PC-9 (cell line): ENCODE measurements at places on chromosomes 7 and 10. TPM values are rescaled to one million over a fixed set of nuclear protein-coding genes. Genes with fewer than 3 reads are reported as not detected.

DNA sequence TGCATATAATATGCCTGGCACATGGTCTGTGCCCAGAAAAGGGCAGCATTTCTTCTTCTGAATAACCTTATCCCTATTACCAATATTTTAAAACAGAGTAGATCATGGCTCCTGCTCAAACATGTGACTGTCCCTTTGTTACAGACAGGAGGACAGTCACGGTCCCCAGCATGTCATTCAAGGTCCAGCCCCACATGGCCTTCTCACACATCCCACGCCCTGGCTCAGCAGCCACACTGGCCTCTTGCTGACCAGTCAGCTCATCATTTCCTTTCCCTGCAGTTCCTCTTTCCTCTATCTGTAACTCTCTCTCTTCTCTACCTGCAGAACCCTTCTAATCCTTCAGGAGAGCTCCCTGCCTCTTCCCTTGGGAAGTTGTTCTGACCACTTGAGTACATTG lies 167.8 kb downstream of the CHN2 start:
- no peak for DNase-seq

MARVELD1 gene
- total RNA-seq, result 33.1 and 40.1 TPM in 2 replicates

SEMA3A gene
- 6.1 and 6.3 TPM in 2 replicates for total RNA-seq

ZFAND4 gene
- total RNA-seq, result 3.5 and 4.4 TPM in 2 replicates

GRCh38 chr7:73742338-73742752 lies 3.7 kb upstream of the ABHD11 start:
- DNase-seq, result peak; percentile 87

DNA sequence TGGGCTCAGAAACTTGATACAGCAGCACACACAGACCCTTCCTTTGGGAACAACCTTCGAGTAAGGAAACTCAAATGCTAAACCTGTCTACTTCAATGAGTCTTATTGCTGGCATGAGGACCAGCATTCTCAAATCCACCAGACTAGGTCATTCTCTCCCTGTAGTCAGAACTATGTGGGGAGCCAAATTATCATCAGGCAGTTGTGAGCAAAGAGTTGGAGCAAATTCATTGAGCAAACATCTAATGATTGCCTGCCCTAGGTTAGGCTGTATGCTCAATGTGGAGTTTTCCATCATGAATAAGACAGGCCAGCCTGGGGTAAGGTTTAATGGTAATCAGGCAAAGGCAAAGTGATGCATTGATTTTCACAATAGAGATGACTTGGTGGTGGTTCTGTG lies 3.6 kb downstream of the EPDR1 start:
- DNase-seq, result no peak

GRCh38 chr7:96075510-96076349 lies 246.2 kb downstream of the SLC25A13 start:
- DNase-seq, result no peak

GRCh38 chr10:10584161-10584560 lies 433.5 kb upstream of the CELF2 start:
- no peak for DNase-seq

DNA sequence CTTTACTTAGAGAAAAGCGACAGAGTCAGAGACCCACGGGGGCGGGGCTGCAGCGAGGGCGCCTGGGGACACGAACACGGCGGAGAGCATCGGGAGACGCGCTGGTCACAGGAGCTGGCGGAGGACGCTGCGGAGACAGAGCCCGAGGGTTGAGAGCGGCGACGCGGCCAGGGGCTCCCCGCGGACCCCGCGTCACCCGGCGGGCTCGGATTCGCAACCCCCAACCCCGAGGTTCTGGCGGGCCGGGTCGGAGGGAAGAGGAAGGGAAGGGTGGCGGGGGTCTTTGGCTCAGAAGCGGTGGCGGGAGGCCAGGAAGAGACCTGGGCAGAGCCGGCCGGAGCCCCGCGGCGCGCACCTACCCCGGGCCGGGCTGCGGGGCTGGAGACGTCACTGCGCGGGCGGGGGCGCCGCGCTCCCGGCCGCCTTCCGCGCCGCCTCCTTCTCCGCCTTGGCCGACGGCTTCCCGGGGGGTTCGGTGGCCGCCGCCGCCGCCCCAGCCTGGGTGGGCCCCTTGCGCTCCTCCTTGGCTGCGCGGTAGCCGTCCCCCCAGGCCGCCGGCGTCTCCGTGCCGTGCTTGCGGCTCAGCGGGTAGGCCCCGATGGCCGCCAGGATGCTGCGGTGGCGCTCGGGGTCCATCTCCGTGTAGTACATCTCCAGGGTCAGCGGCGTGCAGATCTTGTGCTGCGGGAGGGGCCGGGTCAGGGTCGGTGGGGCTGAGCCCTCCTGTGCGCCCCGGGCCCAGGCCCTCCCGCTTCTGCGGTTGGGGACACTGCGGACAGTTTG lies 11.1 kb downstream of the CALY start:
- no peak for DNase-seq
